CD4-positive, alpha-beta T cell treated with Interleukin-15 for 1 hour (primary cell): ENCODE measurements at places on chromosomes 2 and 18.
A peak's percentile ranks its signal among the peaks of the same experiment; 100 is the strongest.

DNA sequence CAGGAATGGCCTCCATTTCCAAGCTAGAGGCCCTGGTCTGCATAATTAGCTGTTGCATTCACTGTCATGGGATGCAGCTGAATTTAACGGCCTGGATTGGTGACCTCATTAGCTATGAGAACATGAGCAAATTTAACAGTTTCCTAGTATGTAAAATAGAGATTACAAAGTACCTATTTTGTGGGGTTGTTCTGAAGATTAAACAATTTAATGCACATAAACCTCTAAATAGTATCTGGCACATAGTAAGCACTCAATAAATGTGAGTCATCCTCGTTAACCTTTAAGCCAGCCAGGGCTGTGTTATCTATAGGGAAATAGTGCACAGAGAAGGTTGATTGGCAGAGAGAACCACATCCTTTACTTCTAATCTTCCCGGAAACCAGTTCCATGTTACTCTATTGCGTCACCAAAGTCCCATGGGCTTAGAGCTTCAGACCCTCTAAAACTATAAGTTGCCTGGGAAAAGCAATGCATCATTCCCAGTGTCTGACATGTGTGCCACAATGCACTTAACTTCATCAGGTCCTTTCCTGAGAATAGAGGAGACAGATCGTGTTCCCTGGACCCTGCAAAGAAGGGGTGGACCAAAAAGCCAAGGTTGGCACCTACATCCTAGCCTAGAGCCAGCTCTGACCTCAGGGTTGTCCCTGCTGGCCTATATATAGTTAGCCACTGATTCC lies 196.5 kb downstream of the LNPK start:
- no peak for DNase-seq

DNA sequence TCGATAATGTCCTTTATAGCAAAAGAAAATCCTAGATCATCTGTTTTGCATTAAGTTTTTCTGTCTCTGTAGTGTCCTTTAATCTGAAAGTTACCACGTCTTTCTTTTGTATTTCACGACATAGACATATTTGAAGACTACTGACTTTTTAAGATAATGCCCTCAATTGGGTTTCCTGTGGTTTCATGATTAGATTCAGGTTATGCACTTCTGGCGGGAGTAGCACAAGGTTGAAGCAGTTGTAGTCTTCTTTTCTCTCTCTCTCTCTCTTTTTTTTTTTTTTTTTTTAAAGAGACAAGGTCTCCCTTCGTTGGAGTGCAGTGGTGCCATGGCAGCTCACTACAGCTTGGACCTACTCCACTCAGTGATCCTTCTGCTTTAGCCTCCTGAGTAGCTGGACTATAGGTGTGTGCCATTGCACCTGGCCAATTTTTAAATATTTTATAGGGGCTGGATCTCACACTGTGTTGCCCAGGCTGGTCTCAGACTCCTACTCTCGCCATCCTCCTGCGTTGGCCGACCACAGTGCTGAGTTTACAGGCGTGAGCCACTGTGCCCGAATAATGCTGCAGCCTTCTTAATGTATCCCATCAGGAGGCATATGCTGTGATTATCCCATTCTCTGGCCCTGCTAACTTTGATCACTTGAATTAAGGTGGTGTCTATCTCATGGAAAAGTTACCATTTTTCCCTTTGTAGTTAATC lies 3.9 kb downstream of the INPP4A start:
- DNase-seq: peak; percentile 45

DNA sequence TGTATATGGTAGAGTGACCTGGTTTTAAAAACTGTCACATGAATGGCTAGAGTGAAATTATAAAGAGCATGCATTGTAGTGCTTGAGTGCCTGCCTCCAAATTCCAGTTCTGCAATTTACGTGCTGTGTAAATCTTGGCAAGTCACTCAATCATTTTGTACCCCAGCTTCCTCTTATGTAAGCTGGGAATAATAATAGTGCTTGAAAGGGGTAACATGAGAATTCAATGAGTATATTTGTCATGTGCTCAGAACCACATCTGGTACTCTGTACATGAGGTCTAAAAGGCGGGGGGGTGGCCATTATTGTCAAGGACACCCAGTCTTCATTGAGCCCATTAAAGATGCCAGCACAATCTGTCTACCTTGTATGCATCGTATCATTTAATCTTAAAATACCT lies 214.8 kb downstream of the MC4R start:
- DNase-seq: no peak

- DNase-seq: no peak
Observed at GRCh38 chr2:121133551-121134319, 151.3 kb downstream of the TFCP2L1 start.

DNA sequence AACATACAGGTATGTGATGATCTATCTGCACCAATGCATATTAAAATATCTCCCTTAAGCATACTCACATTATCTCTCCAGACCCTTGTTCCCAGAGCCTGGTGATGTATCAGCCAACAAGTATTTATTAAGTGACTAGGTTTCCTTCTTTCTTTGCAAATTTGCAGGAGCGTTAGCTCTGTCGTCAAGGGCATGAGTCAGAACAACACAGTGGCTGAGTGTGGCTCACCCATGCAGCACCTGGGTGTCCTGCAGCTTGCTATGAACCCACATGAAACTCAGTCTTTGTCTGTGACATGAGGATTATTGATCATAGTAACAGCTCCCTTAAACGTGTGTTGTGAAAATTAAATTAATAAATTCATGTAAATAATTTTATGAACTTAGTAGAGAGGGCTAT lies 96.6 kb downstream of the PIEZO2 start:
- no peak for DNase-seq

DNA sequence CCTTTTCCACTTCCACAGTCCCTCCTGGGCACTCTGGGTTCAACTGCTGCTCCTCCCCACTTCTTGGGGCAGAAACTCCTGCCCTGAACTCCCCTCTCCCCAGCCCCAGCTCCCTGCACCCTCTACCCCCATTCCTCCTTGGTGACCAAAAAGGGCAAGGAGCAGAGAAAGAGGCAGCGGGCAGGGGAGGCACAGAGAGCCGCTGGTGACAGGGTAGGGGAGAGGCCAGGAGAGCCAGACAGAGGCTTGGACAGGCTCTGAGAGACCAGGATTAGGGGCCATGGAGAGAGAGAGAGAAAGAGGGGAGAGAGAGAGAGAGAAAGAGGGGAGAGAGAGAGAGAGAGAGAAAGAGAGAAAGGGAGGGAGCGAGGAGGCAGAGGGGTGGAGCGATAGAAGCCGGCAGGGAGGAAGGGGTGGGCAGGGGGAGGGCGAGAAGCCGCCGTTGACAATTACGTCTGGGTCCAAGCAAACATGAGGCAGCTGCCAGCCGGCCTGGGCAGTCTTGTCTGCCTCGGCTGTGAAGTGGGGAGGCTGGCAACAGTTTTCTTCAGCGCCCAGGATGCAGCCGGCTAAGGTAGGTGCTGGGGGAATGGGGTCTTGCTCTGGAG lies at the start of gene KCNIP3:
TSS of gene KCNIP3 (plus strand) at position 468 of the 608 bp plus-strand sequence. CDS start at position 560, 92 bp downstream.
- no peak for DNase-seq

- DNase-seq: no peak
Observed at GRCh38 chr18:56066524-56067213, 478.7 kb upstream of the TCF4 start.

- DNase-seq: no peak
Observed at GRCh38 chr18:43130716-43131260, 15.3 kb upstream of the RIT2 start.

DNA sequence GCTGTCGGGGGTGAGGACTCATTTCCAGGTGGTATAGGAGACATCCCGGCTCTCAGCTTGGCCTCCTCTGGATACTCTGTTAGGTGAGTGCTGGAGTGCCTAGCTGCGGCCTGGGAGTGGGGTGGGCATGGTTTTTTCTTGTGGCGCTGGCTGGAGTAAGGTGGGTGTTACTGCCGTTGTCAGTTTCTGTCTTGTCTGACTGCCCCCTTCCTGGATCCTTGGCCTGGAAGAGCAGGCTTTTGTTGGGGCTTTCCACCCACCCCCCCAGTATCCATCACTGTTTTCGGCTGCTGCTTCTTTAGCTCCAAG lies 69.2 kb downstream of the DGKD start:
- DNase-seq: no peak

- DNase-seq: no peak
Observed at GRCh38 chr18:45802814-45803492, 22.5 kb upstream of the SIGLEC15 start.

DNA sequence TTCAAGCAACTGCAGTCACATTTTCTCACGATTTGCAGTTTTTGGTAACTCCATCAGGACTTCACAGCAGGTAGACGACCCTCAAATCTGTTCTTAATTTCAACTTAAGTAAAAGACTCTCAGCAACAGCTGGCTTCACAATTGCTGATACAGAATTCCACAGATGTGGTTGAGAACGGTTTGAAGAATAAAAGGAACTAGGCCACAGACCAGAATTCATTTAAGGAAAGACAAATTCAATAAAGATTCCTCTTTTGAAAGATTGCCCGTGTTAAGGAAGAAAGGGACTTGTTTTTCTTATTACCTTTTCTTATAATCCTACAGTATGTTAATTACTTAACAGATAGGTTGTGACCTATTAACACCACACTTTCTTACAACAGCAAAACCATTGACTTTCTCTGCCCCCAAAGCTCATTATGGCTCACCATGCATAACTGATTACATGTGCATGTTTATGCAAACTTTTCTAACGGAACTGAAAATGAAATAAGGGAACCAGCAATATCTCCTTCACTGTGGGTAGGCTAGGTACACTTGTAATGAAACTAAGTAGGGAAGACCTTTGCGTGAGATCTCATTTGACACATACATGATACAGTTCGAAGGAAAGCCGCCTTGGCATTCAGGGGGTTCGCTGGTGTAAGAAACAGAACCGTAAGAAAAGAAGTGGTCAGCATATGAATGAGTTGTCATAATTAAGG lies 4.7 kb upstream of the ZNF516 start:
- DNase-seq: no peak

GRCh38 chr18:62521593-62521992 lies 1.2 kb upstream of the ZCCHC2 start:
- no peak for DNase-seq

- no peak for DNase-seq
Observed at GRCh38 chr18:3911413-3911812, 461.4 kb downstream of the TGIF1 start.

- DNase-seq: peak; percentile 40
Observed at GRCh38 chr2:96342085-96342484, 6.5 kb downstream of the NCAPH start.

DNA sequence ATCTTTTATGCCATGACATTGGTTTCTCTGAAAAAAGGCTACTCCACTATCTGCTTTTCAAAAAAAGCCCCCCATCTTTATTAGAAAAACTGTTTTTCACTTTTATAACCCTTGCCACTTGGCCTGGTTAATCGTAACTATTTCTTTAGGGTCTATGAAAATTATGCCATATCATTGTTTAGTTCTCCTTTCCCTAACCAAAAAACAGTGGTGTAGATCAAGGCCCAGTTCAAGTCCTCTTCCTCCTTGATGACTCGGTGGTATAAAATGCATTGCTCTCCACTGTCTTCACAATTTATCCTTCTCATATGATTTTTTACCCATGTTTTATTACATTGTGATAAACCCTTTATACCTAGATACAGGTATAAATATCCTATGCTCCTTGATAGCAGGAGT lies 205.5 kb downstream of the ZNF521 start:
- DNase-seq: no peak

DNA sequence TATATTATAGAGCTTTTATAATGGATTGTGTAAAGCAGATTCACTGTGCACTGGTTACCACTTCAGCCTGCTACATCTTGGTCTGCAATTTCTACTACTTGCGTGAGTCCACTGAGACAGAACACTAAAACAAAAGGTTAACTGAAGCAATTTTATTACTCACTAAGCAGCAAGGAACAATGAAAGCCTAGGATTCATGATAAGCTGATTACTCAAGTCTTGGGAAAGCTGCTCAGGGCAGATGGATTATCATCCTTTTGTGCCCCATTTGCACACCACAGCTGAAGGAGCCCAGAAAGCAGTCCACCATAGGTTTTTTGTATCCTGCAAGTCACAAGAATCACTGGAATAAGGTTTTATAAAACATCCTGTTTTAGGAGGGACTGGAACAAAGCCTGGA lies 1215.2 kb upstream of the TMEFF2 start:
- DNase-seq: no peak
